ENCODE measurements at places on chromosomes 5 and 9.

DNA sequence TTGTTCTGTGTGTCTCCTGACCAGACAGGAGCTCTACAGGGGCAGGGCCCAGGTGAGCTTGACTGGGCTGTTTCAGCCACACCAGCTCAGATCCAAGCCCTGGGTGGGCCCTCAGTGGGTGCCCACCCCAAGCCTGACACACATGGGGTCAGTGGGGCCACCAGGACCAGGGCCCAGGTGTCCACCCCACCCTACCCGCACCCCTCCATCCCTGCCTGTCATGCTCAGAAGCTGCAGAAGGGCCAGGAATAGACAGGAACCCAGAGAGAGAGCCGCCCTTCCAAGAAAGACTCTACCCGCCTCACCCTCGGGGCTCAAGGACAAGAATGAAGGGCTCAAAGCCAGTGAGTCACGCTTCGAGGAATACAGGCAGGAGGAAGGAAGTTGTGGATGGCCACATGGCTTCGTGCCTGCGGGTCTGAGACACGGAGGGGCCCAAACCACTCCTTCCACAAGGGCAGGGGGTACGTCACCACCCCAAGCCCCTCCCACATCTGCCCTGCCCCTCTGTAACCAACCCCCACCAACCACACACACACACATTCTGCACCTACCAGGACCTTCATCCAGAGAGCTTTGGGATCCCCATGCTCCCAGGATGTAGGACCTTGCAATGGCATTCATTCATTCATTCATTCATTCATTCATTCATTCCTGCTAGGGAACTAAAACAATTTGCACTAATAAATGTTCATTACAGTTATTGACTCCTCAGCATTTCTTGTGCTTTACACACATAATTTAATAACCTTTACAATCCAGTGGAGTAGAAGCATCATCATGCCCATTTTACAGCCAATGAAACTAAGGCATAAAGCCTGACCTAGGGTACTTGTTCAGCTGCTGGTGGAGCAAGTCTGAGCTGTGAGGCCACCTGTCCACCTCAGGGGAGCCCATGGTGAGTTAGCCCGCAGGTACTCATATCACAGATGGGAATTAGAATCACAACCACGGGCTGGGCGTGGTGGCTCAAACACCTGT lies 55.9 kb upstream of the STXBP1 start:
- no peak for DNase-seq

DNA sequence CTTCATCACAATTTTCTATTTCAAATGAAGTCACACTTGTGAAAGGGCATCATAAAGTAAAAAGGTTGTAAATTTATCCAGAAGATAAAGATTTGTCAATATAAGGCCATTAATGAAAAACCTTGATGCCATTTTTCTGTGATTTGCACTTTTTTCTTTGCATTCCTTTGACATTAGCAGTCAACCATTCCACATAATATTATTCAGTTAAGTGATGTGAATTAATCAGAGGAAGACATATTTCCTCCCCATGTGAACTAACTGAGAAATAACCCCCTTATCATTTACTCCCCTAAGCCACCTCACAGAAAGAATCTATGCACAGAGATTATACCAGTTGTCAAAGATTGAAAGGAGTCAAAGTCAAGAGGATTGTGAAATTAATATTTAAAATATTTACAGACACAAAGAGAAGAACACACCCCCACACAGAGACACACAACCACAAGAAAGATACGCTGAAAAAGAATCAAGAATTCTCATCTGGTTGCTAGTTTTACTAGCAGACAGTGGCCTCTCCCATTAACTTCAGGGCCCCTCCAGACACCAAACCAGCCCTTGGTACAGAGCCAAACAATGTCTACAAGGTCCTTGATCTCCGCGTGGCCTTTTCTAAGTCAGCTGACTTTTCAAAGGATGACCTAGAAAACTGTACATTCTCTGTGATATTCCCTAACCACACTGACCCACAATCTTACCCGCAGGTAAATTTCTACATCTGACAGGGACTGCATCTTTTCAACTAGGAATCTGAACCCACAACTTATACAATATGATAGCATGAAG lies 29.5 kb downstream of the GNAQ start:
- no peak for DNase-seq

GRCh38 chr5:109688630-109688969 lies 1.1 kb upstream of the MAN2A1 start:
- DNase-seq, result peak; percentile 46

DNA sequence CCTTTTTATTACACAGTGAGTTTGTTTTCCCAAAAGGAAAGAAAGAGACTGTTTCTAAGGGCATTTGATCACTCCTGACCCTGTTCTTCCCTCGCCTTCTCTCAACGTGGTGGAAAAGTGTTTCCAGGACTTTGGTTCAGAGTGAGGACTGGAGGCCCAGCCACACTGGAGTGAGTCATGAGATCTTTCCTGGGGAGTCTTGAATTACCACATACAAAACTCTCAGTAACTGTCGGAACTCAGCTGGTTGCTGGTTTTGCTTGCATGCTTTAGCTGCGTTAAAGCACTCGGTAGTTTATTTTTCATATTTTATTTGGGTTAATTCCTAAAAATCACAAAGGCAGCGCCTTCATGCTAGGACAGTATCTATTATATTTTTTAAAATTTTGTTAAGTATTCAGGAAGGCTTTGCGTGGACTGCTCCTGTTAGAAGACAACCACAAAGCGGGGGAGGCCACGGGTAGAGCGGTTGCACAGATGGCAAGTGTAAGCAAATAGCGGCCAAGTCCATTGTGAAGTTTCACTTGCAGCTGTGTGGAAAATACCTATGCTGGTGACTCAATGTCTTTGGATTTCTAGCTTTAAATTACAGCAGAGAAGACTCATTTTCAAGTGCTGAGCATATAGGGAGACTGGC lies 77.7 kb downstream of the ARSB start:
- no peak for DNase-seq

DNA sequence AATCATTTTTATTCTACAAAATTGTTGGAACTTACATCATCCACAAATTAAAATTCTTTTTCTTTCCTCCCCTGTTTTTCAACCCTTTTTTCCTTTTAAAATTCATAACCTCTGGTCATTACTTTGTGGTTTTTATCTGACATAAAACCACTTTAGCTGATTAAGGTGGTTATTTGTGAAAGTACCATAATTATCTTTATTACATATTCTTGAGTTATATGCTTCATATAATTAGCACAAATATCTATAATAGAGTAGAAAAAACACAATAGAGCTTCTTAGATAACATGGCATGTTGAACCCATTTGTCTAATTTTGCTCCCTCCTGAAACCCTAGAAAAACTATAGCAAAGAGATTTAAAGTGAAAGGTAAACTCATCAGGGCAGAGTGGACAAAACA lies 22.9 kb upstream of the PPIC start:
- DNase-seq, result peak; percentile 68

DNA sequence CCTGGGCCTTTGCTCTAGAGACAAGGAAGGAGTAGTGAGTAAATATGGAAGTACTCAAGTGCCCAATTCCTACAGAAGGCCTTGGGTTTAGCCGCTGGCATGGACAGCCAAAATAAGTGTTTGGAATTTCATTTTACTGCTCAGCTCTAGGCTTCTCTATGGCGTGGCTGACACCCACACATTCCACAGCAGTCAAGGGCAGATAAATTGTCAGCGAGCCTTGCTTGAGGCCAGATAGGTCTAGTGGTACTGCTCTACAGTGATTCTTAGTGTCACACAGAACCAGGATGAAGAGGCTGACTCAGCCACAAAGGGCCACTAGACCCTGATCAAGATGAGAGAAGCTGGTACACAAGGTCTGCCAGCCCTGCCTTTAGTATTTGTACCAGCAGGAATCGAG lies 111.0 kb upstream of the NFIB start:
- DNase-seq, result no peak

DNA sequence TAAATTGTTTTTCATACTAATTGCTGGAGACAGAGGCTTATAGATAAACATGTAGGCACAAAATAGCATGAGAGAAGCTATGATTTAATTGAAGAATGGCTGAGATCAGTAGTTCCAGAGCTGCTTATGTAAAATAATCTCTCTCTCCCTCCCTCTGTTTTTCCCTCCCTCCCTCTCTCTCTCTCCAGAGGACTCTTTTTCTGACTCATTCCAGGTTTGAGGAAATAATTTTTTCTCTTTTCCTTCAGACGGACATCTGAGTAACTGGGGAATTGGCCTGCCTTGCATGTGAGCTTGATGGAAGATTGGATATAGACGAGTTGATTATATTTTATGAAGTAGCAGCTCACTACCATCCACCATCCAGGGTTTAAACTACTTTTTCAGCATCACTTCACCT lies 35.5 kb downstream of the KCTD16 start:
- no peak for DNase-seq

DNA sequence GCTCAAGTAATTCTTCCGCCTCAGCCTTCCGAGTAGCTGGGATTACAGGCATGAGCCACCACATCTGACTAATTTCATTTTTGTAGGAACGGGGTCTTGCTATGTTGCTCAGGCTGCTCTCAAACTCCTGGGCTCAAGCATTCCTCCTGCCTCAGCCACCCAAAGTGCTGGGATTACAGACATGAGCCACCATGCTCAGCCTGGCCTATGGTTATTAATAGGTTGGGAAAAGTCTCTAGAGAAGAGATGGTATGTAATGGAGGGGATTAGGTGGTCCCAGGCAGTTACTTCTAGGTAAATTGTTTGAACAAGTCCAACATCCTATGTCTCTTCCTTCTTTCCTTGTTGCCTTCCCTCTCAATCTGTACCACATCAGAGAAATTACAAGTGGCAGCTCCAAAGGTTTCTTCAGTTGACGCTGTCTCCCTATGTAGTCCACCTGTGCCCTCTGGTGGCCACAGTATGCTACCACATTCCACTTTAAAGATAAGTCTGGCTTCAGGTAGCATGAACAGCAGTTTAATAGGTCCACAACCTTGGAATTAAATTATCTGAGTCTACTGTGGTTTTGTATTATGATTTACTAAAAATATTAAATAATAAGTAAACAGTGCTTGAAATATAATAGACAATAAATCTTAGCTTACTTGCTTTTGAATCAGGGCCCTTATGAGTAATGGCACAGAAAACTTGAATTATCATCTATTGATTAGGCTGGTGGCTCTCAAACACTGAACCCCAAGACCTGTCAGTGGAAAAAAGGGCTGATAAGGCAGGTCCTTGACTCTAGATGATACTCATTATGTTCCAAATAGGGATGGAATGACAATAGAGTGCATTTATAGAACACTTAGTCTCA lies 9.7 kb downstream of the TIGD6 start:
- peak; percentile 80 for DNase-seq

DNA sequence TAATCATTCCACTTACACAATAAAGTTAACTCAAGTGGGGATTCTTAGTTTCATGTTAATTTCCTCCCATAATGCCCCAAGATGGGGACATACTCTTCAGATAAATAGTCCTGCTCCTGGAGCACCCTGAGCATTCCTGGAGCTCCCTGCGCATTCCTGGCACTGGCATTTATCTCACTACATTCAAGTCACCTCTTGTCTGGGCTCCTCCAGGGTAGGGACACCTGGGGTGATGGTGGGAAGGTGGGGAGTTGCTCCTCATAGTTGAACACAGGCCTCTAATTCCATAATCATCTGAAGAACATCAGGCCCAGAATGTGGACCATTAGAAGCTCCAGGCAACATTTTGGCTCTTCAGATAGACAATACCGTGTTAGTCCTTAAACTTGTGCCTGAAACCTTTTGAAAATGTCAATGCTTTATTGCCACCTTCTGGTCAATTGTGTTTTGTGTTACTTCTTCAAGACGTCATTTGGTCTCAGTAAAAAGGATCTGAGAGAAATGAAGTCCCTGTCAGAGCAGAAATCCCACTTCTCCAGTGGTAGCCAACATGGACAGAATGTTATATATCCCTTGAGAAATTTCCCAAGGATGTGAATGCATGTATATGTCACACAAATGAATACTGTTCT lies 14.2 kb upstream of the AGGF1 start:
- peak; percentile 48 for DNase-seq

- no peak for DNase-seq
These were observed 36.1 kb upstream of the ICE1 start for GRCh38 chr5:5386329-5386728.

DNA sequence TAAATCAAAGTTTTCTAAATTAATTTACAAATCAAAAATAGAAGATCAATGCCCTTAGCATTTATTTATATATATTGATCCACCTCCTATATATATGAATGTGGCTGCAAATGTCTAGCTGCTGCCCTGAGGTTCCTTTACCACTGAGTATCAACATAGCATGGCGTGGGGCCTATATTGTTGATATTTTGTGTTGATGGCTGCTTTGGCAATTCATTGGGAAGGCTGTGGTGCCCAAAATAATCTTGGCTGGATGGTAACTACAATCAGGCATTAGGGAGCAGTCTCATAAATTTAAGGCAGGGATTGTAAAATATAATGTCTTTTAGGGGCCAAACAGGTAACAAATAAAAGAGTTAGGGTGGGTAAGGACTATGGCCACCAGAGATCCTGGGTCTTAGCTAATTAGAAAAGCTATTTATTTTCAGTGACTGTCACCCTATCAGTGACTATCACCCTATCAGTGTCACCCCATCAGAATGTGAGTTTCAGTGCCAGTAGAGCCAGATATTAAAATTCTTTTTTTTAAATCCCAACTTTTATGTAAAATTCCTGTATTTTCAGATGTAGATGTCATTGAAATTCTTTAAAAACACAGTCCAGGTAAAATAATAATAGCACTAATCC lies 190.7 kb upstream of the PCSK5 start:
- DNase-seq, result no peak

DNA sequence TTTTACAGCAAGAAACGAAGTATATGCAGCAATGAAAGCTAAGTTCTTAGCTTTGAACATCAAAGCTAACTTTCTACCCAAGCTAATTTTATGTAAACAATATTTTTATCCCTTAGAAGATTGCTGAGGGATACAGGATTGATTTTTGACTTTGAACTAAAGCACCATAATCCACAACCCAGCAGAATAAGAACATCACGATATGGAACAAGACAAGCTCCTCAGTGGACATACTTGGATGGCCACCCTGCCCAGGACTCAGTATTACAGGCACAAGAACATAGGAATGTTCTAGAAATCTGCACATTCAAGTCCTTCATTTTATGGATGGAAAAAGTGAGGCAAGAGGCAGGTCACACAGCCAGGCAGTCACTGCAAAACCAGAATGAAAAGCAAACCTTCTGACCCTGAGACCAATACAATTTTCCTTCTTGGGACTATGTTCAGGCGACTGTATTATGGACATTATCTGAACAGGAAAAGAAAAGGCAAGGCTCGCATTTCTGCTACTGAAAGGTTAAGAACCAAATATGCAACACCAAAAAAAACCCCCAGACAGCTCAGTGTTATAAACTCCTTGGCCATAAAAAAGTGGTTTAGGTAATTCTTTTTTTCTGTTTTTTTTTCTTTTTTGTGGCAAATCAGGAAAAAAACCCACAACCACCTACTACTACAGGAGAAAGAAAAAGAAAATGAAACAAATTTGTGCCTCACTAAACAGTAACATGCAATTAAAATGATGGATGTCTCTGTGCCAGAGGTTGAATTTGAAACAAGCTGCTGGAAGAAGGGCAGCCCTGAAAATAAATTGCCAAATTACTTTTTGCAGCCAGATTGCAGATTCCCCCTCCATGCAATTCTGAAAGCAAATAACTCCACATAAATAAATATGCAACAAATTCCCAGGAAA lies 25.4 kb downstream of the EPB41L4B start:
- no peak for DNase-seq

GRCh38 chr5:173413471-173413982 lies 85.3 kb upstream of the STC2 start:
- no peak for DNase-seq

- DNase-seq, result no peak
These were observed 193.3 kb upstream of the SNX2 start for GRCh38 chr5:122581629-122582028.

- DNase-seq, result no peak
These were observed 161.0 kb downstream of the SLC25A46 start for GRCh38 chr5:110899566-110900412.

Measured in NCI-H1417 (cell line).